ENCODE measurements at places on chromosomes 11 and 22.

DNA sequence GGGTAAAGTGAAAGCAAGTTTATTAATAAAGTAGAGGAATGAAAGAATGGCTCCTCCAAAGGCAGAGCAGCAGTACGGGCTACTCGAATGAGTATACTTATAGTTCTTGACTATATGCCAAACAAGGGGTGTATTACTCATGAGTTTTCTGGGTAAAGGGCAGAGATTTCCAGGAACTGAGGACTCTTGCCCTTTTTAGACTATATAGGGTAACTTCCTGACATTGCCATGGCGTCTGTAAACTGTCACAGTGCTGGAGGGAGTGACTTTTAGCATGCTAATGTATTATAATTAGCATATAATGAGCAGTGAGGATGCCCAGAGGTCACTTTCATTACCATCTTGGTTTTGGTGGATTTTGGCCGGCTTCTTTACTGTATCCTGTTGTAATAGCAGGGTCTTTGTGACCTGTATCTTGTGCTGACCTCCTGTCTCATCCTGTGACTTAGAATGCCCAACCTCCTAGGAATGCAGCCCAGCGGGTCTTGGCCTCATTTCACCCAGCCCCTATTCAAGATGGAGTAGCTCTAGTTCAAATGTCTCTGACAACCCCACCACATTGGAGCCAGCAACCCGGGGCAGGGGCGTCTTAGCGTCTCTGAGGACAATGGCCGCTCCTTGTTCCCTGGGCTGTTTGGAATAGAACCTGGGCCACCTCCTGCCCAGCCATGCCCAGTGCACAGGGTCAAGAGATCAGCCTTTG, 34.9 kb upstream of the CD82 start:
- no peak for DNase-seq

GRCh38 chr11:121449123-121449522, 3.0 kb upstream of the SORL1 start:
- peak; percentile 70 for DNase-seq

- no peak for DNase-seq
Observed at GRCh38 chr22:39308614-39309363, 10.6 kb downstream of the RPL3 start.

DNA sequence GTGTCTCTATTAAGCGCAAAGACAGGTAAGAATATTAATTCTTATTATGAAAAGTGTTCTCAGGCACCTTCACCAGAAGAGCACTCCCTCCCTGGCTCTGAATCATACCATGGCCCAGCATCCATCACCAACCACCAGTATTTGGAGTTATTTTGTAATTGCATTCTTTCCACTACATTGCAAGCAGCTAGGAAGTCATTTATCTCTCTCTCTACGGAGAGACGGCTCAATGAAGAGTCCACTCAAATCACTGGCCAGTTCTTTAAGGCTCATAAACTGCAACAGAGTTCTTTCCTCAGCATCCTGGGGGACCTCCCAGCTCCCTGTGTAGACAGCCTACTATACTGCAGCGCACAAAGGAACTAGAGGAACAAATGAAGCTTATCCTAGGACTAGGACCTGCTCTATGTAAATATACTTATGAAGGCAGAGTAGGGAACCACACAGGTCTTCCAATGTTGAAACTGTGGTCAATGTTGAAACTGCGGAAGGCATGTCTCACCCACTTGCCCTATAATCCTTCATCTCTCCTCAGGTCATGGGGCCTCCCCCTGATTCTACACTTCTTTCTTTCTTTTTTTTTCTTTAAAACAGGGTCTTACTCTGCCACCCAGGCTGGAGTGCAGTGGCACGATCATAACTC, 63.4 kb downstream of the AAMDC start:
- DNase-seq = no peak

DNA sequence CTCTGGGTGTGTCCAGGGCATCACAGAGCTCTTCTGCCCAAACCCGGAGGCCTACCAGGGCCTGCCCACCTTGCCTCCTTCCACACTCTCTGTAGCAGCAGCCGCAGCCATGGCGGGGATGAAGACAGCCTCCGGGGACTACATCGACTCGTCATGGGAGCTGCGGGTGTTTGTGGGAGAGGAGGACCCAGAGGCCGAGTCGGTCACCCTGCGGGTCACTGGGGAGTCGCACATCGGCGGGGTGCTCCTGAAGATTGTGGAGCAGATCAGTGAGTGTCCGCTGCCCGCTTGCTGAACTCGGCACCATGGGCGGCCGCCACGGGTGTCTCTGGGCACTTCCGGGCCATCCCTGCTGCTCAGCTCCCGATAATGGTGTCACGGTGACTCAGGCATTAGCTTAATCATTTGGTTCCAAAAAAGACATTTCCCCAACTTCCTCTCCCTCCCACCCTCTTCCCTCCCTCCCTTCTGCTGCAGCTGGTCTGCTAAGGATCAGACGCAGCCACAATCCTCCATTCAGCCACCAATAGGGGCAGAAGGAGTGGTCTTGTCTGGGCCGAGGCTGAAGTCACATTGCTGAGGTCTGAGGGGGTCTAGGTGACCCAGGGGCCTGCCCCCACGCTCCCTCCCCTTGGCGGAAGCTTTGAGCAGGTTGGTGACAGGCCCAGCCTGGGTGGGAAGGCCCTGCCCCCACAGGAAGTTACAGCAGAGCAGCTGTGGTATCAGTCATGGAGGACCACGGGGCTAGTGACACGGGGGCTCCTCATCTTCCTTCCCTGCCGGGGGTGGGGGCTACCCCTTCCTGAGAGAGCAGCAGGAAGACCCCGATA, 950 bp downstream of the FERMT3 start:
- DNase-seq = peak; percentile 72

GRCh38 chr22:39925909-39926679, 25.2 kb downstream of the GRAP2 start:
- DNase-seq = peak; percentile 53

GRCh38 chr22:27212617-27213177, 555.3 kb downstream of the MIAT start:
- no peak for DNase-seq

DNA sequence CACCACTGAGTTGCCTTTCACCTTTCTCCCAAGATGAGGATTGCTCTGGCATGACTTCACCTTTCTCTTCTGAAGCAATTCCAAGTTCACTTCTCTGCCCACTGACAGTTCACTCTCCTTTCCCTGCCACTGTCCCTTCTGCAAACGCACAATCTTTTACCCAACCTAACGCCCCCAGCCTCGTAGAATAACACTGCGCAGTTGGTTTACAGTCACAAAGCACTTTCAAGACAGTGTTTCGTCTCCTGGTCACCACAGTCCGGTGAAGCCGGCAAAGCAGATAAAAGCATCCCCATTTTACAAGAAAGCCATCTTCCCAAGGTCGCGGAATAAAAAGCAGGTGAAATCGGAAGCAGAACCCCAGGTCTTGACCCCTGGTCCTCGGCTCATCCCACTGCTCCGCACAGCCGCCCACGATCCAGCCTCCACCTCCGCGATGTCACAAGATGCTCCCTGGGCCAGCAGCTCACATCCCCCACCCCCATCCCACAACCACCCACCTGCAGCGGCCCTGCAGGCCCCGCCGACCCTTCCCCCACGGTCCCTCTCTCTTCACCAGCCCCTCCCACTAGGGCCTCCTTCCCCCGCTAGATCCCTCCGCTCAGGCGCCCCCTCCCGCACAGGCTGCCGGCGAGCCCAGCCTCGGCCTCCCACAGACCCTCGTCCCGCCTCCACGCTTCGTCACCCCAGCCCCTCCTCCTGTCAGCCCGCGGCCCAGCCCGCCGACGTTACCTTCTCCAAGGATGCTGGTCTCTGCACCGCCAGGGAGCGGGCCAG, 585 bp downstream of the PI4KA start:
- DNase-seq = peak; percentile 81

GRCh38 chr11:92443199-92443598, 218.6 kb downstream of the FAT3 start:
- no peak for DNase-seq

- DNase-seq = no peak
Observed at GRCh38 chr22:35379146-35379993, 1.5 kb upstream of the HMOX1 start.

DNA sequence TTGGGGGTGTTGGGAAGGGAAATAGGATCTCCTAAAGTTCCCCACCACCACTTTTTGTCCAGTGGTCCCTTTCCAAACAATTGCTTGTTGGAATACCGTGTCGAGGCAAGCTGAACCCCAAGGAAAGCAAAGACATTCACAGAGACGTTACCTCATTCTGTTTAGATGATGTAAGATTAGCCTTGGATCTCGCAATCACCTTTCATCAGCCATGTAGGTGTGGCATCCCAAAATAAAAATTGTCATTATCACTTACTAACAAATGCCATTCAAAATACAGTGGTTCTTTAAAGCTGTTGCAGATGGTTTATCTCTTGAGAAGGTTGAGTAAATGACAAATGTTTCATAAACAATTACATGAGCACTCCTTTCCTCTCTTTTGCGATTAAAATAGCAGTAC, 86.5 kb upstream of the SLC25A18 start:
- DNase-seq = no peak

GRCh38 chr22:46028106-46028991, 51.4 kb upstream of the WNT7B start:
- no peak for DNase-seq

DNA sequence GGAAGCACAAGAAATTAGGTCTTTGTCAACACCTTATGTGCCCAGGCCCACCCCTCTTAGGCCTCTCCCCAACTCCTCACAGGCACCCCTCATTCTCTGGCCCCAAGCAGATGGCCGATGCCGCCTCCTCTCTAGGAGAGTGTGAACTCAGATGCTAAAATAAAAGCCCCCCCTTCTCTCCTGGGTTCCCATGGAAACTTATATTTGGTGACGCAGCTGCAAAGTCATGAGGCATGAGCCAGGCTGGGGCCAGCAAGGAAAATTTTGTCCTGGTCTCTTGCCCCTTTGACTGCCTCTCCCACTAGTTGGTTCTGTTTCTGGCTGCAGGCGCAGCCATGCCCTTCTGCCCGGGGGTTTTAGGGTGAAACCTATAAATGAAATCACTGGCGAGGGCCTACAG, 11.8 kb downstream of the RCOR2 start:
- no peak for DNase-seq

- no peak for DNase-seq
Observed at GRCh38 chr11:46338636-46338987, 8.7 kb upstream of the DGKZ start.

GRCh38 chr11:45665206-45665932, at the start of gene CHST1:
Gene CHST1, minus strand, starts transcription at chr11:45665622. Its CDS starts 14,699 bp downstream, at chr11:45650923.
- no peak for DNase-seq

- DNase-seq = no peak
Observed at GRCh38 chr11:88131764-88132470, 43.3 kb downstream of the RAB38 start.

DNA sequence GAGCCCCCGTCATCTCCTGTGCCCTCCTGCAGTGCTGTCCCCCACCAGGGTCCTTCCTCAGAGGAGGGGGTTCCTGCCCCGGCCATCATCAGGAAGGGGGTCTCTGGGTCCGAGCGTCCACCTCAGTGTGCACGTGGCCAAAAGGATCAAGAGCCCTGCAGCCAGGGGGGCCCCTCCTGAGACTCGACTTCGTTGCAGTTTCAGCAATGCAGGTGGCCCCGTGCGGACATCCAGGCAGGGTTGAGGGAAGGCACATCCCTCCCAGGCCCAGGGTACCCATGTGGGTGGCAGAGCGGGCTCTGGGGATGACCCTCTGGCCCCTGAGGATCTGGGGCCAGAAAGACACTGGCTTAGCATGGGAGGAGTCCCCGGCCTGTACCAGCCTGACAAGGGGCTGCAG, 41.3 kb downstream of the LRP5 start:
- DNase-seq = no peak

DNA sequence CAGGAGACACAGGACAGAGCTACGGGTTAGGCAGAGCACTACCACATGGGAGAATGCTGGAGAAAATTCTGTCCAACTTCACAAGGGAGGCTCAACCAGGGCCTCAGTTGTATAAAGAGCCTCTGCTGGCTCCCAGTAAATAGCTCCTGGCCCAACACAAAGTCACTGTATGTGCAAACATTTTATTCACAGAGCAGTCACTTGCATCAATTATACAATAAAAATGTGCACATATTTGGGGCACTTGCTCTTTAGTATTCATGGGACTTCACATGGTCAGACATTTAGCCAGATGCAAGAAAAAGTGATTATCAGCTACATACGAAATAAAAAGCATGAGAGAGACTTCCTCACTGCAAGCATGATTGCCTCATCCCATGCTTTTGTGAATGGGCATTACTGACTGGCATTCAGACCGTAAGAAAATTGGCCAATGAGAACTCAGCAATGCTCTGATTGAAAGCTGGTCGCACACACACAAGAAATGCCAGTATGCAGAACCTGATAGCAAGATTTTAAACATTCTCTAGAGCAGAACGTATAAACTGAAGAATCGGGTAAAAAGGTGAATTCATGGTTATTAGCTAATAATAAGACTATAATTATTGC, 39.4 kb downstream of the BLID start:
- DNase-seq = no peak

DNA sequence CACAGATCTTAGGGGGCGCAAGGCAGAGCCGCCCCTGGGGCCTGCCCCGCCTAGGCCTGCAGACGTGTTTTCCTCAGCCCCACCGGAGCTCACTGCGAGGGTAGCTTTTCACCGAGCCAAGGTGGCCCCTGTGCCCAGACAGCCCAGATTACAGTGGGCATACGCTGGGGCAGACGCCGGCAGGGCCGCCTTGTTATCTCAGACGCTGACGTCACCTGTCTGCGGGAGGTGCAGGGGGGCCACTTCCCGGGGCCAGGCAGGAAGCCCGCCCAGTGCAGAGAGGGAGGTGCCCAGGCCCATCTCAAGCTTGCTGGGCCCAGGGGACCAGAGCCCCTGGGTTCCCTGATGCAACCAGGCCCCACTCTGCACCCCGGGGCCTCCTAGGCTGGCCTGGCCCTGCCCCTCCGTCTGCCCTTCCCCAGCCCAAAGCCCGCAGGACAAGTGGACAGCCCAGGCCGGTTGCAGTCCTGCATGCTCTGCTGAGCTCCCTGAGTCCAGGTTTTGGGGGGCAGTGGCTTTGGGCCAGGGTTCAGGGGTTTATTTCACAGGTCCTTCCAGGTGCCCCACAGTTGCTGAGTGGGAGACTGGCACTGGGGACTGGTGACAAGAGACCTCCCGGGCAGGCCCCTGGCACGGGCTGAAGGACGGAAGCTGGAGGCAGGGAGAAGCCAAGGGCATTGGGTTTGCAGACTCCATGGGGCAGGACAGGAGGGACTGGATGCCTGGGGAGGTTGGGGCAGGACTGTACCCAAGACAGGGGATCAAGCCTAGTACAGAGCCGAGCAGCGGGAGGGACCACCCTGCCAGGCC, 38.6 kb downstream of the IGF2 start:
- DNase-seq = no peak

DNA sequence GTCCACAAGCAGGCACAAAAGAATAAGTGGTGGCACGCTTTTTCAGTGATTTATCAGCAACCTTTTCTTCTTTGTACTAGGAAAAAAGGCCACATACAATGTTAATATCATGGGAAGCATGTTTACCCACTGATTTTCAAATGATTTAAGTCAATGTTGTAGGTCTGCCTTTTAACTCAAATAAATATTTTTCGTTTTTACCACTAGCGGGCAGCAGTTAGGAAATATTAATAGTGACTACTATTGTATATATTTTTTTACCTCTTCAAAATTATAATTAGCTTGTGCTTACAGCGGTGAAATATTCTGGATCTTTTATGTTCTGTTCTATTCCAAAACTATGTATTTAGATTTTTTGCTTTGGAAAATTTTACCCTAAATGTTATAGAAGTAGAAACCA, 6.4 kb upstream of the SLC17A6 start:
- no peak for DNase-seq

GRCh38 chr11:1766719-1767398, 3.1 kb upstream of the CTSD start:
- peak; percentile 13 for DNase-seq

Measured in CD8-positive, alpha-beta T cell (primary cell).